ENCODE measurements at places on chromosomes 2 and 18.

DNA sequence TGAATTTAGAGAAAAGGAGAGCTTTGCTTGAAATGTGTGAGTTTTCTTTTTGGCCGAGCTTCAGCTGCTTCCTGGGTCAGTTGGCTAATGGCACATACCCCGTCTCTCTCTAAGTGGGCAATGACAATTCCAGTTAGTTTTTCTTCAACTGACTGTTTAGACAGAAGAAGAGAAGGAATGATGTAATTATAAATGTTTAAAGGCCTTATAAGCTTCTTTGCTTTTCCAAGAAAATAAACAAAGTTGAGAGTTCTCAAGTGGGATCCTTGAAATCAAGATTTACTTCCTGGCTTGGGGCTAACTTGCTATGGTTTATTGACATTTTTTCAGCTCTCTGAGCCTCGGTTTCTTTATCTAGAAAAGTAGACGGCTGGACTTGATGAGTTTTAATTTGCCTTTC, 794.9 kb upstream of the ACVR2A start:
- DNase-seq, result no peak

DNA sequence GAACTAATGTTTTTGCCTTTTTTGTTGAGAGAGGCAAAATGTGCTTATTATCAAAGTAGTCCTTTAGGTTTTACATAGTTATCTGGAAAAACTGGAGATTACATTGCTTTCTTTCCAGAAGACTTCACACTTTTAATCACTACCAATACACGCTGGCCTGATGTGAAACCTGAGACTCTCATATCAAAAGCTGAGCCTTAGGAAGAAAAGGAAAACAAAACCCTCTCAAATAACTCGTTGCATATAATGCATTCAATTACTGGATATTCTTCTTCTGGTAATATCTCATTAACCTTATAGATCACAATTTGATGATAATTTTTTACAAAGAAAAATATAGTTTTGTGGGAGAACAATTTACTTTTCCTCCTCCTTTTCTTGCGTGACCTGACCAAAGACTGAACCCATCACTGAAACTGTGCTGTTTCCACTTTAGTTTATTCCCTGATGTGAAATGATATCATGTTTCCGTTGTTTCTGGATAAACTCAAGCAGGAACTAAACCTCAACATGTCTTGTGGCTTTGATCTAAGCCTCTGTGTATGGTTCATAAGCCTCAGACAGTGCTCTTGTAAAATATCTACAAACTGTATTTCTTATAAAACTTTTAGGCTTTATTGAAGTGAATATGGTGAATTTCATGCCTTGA, 332.4 kb downstream of the GULP1 start:
- no peak for DNase-seq

DNA sequence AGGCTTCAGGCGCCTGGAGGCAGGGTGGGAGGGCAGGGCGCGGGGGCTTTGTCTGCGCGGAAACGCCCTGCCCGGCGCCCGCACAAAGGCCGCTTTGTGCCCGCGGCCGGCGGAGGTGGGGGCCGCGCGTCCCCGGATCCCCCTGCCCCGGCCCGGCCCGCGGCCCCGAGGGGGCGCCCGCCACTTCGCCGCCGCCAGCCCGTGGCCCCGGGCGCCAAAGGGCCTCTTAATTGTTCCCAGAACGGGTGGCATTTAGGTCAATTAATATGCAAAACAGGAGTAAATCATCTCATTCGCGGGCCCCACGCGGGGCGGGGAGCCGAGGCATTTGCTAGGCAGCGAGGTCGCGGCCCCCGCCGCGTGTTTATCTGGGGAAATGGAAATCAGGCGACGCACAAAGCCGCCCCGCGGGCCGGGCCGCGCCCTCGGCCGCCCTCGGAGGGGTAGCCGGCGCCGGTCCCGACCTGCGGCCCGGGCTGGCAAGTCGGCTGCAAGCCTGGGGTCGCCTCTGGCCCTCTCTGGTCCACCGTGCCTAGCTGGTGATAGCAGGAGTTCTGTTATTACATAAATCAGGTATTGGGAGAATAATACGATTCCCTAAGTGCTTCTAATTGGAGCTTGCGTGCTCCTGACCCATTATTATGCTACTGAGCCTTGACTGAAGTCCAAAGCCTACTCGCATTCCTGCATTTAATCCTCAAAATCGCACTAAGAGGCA, 148.2 kb upstream of the GLI2 start:
- no peak for DNase-seq

DNA sequence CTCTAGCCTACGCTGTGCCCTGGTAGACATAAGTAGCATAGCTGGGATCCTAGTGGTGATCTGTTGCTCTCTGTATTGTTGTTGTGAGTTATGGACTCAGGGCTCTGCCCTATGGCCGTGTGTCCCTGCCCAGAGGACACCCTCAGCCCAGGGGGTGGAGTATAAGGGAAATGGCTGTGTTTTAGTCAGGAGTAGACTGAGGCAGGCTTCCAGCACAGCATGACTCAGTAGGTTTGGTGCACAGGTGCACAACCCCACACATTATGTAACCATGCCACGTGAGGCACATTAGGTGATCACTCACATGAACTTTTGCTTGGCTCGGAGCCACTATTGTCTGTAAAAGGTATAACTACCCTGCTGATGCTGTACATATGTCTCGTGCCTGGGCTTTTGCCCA, 59.9 kb upstream of the PEX13 start:
- no peak for DNase-seq

DNA sequence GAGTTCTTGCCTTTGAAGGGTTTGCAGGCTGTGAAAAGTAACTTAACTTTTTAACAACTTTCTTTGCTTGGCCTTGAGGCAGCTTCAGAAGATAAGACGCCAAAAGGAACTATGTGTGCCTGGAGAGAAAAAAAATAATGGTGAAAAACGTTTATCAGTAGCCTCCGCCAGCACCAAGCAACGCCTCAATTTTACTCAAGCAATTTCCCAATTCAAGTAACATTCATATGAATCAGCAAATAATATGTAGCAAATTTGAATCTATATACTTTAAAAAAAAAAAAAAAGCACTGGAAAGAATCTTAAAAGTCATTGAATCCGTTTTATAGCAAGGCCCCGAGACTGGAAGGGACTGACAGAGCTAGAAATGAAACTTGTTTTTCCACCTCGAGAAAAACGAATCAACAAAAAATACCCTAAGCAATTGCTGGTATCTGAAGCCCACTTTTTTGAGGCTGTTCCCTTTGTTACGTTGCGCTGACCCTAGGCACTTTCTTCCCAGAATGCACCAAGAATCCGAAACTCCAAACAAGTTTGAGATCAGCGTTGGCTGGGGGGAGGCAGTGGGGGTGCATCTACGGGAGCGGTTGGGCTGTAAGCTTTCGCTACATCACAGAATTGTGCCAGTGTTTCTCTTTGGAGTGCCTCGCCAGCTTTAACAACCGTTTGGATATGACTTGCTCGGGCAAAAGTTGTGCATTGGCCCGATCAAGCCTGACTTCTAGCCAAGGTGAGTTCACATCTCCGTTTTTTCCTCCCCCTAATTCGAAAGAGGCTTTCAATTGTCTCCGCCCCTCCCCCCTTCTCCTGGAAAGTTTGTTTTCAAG, 2.7 kb upstream of the TGIF1 start:
- peak; percentile 51 for DNase-seq

DNA sequence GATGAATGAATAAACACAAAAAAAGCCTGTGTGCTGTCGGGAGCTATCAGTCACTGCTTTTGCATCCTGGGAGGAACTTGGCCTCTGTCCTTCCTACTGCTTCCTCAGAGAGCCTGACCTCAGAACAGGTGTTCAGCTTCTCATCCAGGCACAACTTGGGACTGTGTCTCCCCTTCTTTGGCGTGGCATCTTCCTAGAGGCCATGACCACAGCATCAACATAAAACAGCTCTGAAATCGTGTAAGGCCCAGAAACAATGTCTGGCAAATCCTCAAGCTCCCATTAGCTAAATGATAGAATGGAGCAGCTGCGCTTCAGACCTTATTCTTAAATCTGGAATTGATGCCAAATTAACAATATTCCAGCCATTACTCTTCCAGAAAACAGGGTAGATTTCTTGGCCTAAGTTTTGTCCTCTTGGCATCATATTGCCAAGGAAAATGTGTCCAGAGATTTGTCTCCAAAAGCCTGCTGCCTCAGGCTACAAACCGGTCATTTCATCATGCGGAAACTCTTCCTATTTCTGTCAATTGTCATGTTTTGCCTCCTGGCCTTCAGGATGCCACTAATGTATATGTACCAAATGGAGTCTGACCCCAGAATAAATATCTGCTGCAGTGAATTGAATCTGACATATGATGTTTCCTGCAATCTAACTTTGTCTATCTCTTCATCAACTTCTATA, 53.2 kb upstream of the RAB27B start:
- DNase-seq, result no peak

DNA sequence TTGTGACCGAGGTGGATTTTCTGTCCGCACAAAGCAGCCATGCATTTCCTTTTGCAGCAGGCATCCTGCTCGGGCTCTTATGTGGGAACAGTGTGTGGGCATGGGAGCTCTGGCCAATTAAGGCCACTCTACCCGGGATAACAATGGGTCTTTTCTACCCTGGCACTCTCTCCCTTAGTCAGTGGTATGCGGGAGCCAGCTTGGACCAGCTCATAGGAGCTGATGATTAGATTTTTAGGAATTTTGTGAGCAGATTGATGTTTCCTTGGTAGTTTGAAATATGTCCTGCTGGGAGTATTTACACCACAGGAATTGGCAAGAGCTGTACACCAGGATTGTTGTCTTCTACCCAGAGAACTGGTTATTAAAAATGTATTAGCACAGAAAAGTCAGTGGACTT, 89.3 kb downstream of the SPP2 start:
- DNase-seq, result no peak

DNA sequence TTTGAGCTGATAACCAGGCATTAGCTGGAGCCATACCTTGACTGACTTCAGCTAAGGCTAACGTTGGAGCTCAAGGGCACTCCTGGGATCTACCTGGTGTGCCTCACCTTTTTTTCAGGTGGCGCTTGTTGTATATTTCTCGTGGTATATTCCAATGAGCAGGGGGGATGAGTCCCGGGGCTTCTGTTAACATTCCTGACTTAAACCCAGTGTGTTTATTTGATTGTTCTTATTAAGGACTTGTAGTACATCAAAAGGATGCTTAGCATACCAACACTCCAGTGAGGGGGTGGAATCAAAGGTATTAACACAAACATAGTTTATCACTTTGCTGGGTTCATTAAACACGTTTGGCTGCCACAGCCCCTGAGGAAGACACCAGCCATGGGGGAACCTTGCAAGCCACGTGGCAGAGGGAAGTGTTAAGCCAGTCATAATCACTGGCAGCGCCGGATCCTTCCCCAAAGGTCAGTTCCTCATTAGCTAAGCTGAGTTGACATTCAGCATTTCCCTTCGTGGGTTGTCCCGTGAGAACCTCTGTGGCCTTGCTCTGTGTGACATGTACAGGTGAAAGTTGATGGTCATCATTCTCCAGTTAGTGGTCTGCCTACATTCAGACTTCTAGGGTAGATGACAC, 119.5 kb upstream of the MCFD2 start:
- DNase-seq, result no peak

GRCh38 chr2:121881038-121881437, 125.6 kb downstream of the TSN start:
- no peak for DNase-seq

DNA sequence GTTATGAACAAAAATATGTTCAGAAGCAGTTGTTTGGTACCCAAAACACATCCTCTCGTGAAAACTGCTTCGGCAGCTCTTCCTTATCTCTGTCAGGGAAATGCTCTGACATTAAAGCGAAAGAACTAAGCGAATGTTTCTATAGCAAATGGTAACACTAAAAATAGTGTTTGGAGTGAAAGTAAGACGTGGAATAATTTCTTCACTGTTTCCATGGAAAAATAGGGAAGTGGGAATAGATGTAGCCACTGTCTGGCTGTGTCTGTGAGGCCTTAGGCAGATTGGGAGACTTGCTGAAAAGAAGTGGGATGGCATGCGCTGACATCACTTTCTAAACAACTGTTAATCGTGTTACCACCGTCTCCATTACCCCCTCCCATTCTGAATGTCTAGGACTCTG, 11.5 kb upstream of the CRACDL start:
- DNase-seq, result no peak

Data from HS-27A (cell line).